ENCODE measurements at places on chromosomes 4 and X.
A peak's percentile ranks its signal among the peaks of the same experiment; 100 is the strongest.

GRCh38 chrX:65203545-65203944 is 227.3 kb upstream of the ZC4H2 start:
- DNase-seq, result no peak

GRCh38 chr4:153781280-153781679 is 7.6 kb downstream of the SFRP2 start:
- DNase-seq, result no peak

DNA sequence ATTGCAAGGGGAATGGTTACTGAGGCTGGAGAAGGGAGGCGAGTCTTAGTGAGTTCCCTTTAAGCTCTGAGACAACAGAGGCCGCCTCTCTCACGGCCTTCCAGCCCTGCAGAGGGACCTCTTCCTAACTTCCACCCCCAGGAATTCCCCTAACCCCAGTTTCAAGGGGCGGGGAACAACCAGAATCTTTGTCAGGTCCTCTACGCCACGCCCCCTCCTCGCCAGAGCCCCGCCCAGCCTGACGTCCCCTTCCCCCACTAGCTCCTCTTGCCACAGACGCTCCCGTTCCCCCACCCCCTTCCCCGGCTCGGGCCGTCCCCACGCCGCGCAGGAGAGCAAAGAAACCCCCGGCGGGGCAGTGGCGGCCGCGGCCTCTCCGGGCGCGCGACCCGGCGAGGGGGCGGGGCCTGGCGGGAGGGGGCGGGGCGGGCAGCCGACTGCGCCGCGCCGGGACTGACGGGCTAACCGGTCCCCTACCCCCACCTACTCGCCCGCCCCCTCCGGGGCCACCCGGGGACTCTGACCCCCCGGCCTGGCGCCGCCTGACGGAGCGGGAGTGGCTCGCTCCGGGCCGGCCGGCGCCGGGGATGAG is 12.3 kb upstream of the TMEM156 start:
- peak; percentile 81 for DNase-seq

GRCh38 chr4:70008771-70009170 is 13.0 kb downstream of the STATH start:
- DNase-seq, result no peak

DNA sequence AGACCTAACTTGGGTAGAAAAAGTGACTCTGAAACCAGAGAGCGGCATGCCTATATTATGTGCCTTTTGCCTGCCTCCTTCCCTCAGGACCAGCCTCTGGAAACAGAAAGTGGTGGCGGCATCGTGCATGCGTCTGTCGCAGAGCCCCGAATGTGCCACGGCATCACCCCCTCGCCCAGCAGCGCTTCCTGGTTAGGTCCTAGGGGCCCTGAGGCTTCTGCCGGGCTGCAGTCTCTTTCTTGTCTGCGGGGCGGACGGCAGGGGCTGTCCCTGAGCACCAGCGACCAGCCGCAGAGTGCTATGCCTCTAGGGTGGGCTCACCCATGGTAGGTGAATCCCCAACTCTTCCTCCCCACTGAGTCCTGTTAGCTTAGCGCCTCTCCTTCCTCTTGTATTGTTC is 68.7 kb downstream of the VSIG4 start:
- no peak for DNase-seq

DNA sequence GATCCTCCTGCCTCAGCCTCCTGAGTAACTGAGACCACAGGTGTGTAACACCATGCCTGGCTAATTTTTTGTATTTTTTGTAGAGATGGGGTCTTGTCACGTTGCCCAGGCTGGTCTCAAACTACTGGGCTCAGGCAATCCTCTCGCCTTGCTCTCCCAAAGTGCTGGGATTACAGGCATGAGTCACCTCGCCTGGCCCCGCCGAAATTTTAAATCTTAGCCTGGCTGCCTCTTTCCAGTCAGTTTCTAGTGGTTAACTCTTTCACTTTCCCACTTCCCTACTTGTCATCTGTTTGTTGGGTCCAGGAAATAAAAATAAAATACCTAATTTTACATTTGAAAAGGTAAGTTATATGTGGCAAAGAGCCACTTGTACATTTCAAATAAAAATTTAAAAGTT is 62.4 kb downstream of the TMEM165 start:
- no peak for DNase-seq

- DNase-seq, result no peak
Measured at GRCh38 chrX:119201570-119201969, 34.5 kb upstream of the PGRMC1 start.

- no peak for DNase-seq
Measured at GRCh38 chr4:187666697-187667494, 328.7 kb upstream of the ZFP42 start.

DNA sequence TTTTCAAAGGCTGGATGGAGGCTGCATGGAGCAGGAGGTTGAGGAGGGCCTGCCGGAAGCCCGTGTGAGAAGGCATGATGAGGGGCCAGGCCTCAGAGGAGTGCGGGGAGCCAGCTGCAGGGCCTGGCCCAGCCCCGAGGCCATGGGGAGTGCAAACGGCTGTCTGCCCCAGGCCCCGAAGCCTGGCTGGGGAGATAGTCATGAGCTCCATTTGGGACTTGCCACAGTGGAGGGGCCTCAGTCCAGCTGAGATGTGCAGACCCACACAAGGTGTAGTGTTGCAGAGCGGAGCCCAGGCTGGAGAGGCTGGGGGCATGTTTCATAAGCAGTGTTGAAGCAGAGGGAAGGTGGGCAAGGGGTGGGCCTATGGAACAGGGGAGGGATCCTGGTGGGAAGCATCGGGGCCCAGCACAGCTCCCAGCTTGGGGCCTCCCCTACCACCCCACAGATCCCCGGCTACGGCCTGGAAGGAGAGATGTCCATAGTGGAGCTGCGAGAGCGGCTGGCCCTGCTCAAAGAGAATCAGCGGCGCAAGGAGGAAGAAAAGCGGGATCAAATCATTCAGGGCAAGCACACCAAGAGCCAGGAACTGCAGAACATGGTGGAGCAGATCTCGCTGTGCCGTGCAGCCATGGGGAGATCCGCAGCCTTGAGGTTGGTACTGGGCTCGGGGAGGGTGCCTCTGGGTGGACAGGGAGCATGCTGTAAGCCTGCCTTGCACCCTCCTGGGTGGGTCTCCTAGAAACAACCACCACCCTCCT is 9.1 kb upstream of the RNF4 start:
- no peak for DNase-seq

- DNase-seq, result no peak
Measured at GRCh38 chr4:8461086-8461485, 20.5 kb downstream of the TRMT44 start.

DNA sequence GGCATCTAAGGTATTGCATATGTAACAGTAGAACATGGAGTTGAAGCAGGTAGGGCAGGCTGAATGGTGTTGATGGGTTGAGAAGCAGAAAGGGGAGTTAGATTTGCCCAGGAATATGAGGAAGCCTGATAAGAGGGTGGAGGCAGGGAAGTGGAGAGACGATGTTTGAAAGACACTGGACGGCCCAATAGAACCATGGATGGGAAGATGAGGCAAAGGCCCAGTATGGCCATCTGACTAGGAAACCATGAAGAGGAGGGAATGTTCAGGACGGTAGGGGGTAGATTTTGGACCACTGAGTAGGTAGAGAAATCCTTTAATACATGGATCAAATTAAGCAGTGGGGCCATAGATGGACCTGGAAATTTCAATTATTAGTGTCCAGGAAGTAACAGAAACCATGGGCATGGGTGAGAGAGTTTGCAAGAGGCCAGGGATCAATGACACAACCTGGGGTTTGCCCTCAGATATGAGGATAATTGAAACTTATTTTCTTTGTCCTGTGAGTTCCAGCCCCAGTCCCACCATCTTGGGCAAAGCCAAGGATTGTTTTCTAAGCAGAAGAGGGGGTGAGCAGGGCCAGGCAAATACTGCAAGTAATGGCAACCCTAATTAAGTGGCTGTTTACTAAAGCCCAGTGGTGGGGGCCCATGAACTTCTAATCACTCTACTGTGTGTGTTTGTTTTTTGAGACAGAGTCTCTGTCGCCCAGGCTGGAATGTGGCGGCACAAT is 2.5 kb upstream of the USP11 start:
- DNase-seq, result no peak
